Fibroblast of lung (primary cell): ENCODE measurements at places on chromosomes 6 and 20.

GRCh38 chr20:58651946-58652605 is 993 bp downstream of the STX16 start:
- H3K4me3 ChIP-seq, result peak overlapping the region; percentile 100
- H3K36me3 ChIP-seq, result no peaks in the 10 kb centered on the region
- peak; percentile 85 for DNase-seq
- H3K27ac ChIP-seq, result peak overlapping the region; percentile 91
- H3K4me1 ChIP-seq, result no peaks in the 10 kb centered on the region
- H3K27me3 ChIP-seq, result no peaks in the 10 kb centered on the region

DNA sequence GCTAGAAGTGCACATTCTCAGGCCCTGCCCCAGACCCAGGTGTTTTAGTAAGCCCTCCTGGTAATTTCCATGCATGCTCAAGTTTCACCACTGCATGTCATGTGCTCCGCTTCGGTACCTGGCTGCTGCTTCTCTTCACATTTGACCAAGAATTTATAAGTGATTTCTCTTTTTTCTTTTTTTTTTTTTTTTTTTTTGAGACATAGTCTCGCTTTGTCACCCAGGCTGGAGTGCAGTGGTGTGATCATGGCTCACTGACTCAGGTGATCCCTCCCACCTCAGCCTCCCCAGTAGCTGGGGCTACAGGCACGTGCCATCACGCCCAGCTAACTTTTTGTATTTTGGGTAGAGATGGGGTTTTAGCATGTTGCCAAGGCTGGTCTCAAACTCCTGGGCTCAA is 16.0 kb downstream of the TM9SF4 start:
- no peak overlapping the region for H3K4me3 ChIP-seq
- no peak for DNase-seq
- no peaks in the 10 kb centered on the region for H3K4me1 ChIP-seq
- no peaks in the 10 kb centered on the region for H3K27me3 ChIP-seq
- H3K36me3 ChIP-seq, result no peaks in the 10 kb centered on the region

- H3K4me1 ChIP-seq, result no peaks in the 10 kb centered on the region
- no peaks in the 10 kb centered on the region for H3K27me3 ChIP-seq
- DNase-seq, result no peak
- no peak overlapping the region for H3K27ac ChIP-seq
- no peaks in the 10 kb centered on the region for H3K36me3 ChIP-seq
- H3K4me3 ChIP-seq, result no peak overlapping the region
Observed at GRCh38 chr6:15027472-15027871, 218.4 kb upstream of the JARID2 start.

DNA sequence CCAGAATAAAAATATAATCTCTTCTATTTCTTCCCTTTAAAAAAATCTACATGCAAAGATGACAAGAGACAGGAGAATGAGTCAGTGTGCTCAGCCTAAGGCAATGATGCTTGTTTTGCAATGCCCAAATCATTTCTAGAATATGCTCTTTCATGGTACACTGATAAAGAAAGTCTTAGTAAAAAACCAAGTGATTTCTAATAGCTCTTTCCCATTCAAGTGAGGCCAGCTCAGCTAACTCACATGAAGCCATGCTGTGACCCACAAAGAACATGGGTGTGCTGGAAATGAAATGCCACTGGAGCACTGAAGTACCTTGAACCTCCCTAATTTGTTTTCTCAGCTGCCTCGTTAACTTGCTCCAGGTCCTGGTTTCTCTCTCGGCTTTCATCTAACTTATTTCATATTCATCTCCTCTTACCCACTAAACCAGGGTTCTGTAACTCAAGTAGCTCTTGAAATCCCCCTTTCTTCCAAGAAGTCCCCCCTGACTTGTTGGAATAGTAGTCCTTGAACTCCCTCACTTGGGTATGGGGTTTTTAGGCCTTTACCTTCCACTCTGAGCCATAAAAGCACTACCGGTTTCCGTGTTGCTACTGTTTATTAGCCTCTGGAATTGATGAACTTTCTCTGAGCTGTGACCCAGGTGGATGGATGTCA is 92.7 kb downstream of the IRF4 start:
- H3K27ac ChIP-seq, result no peak overlapping the region
- no peaks in the 10 kb centered on the region for H3K27me3 ChIP-seq
- no peaks in the 10 kb centered on the region for H3K4me1 ChIP-seq
- peaks cover 2% of the 10 kb centered on the region for H3K36me3 ChIP-seq
- no peak overlapping the region for H3K4me3 ChIP-seq
- no peak for DNase-seq

GRCh38 chr6:26275663-26276062 is 89.3 kb upstream of the BTN3A2 start:
- no peaks in the 10 kb centered on the region for H3K36me3 ChIP-seq
- no peak overlapping the region for H3K4me3 ChIP-seq
- no peak overlapping the region for H3K27ac ChIP-seq
- H3K4me1 ChIP-seq, result peaks cover 2% of the 10 kb centered on the region

DNA sequence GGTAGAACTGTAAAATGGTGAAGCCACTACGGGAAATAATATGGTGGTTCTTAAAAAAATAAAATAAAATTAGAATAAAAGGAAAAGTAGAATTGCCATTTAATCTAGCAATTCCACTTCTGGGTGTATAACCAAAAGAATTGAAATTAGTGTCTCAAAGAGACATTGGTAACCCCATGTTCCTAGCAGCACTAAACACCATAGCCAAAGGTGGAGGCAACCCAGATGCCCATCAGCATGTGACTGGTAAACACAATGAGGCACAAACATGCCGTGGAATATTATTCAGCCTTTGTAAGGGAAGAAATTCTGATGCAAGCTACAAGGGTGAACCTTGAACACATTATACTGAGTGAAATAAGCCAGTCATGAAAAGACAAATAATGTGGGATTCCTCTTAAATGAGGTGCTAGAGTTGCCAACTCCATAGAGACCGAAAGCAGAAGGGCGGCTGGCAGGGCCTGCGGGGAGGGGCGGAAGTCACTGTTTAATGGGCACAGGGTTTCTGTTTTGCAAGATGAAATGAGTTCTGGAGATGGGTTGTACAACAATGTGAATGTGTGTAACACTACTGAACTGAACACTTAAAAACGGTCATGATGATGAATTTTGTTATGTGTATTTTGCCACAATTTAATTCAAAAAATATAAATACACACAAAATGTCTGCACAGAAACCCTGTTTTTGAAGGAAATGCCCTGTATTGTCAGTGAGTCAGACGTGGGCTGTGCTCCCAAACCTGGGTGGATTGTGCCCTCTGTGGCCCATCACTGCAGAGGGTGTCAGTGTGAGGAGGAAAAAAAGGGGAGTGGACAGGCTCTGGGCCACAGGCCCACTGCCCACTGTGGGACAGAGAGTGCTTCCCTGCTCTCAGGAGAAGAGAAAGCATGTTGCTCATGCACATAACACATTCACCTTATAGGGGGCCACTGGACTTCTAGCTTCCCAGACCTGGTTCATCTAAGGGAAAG is 49.6 kb upstream of the CD93 start:
- no peak for DNase-seq
- no peak overlapping the region for H3K27ac ChIP-seq
- H3K4me1 ChIP-seq, result no peaks in the 10 kb centered on the region

DNA sequence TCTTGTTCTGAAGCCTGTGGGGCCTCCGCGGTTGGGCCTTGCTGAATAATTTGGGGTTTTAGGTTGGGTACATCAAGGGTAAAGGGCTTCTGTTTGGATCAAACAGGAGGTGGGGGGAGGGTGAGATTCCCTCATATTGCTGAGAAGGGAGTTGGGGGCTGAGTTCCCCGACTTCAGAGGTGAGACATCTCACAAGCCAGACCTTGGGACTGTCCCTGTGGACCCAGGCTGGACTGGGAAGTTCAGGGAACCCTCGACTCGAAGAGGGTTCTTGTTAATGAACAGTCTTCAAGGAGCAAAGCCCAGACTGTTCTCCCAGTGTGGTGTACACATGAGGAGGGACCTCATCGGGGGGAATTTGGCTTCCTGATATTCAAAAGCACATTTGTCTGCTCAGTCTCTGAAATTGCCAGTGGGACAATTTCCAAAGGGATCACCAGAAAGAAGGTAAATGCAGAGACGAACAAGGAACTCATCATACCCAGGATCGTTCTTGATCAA is 118.5 kb downstream of the SYCP2 start:
- no peaks in the 10 kb centered on the region for H3K4me1 ChIP-seq
- no peak overlapping the region for H3K4me3 ChIP-seq
- H3K36me3 ChIP-seq, result no peaks in the 10 kb centered on the region
- DNase-seq, result no peak

DNA sequence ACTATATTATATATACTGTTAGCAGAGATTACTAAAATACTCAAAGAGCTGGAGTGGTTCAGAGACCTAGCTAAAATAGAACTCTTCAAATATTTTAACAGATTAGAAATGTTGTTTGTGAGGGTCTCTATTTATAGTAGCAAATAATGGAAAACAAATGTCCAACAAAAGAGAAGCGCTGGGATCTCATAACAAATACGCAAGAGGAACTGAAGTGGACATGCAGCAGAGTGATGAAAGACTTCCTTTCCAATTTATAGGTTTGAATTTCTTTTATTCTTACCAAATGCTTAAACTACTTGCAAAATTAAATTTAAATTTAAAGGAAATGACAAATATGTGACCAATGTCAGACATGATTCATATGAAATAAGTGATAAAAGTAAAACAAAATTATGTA is 49.9 kb downstream of the PIGU start:
- no peak overlapping the region for H3K27ac ChIP-seq
- H3K4me3 ChIP-seq, result no peak overlapping the region
- no peaks in the 10 kb centered on the region for H3K36me3 ChIP-seq
- no peaks in the 10 kb centered on the region for H3K27me3 ChIP-seq

DNA sequence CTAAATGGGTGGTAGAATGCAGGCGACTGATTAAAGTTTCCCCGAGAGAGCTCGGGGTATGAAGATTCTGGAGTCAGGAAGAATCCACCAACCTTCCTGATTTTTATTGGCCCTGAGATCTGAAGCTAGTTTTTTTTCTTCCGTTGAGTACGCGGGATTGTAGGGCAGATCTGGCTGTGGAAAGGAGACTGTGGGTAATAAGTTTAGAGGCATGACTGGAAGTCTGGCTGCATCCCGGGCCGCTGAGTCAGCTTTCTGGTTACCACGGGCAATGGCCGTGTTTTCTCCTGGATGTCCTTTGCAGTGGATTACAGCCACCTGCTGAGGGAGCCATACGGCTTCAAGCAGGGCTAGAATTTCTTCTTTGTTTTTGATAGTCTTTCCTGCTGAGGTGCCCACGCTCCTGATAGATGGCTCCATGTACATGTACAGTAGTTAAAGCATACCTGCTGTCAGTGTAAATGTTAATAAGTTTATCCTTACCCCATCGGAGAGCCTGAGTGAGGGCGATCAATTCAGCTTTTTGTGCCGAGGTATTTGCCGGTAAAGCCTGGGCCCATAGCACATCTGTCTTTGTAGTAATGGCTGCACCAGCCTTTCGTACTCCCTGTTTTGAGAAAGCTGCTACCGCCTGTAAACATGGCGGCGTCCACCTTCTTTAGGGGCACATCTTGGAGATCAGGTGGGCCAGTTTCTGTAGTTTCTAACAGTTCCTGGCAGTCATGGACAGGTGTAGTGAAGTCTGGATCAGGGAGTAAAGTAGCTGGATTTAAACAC is 154.0 kb downstream of the TRIM27 start:
- DNase-seq, result peak; percentile 51
- H3K27ac ChIP-seq, result no peak overlapping the region
- no peaks in the 10 kb centered on the region for H3K4me1 ChIP-seq
- no peaks in the 10 kb centered on the region for H3K36me3 ChIP-seq
- H3K27me3 ChIP-seq, result peaks cover 34% of the 10 kb centered on the region
- H3K4me3 ChIP-seq, result no peak overlapping the region

- H3K4me1 ChIP-seq, result peaks cover 21% of the 10 kb centered on the region
- H3K4me3 ChIP-seq, result peak overlapping the region; percentile 11
- peak; percentile 86 for DNase-seq
- H3K27me3 ChIP-seq, result no peaks in the 10 kb centered on the region
- peak overlapping the region; percentile 70 for H3K27ac ChIP-seq
- H3K36me3 ChIP-seq, result no peaks in the 10 kb centered on the region
Observed at GRCh38 chr6:38262609-38263008, 377.1 kb downstream of the BTBD9 start.

GRCh38 chr20:17625246-17626051 is 55.6 kb downstream of the DSTN start:
- no peak for DNase-seq
- H3K27me3 ChIP-seq, result no peaks in the 10 kb centered on the region
- H3K4me1 ChIP-seq, result no peaks in the 10 kb centered on the region
- H3K4me3 ChIP-seq, result no peak overlapping the region
- no peak overlapping the region for H3K27ac ChIP-seq

- peaks cover 32% of the 10 kb centered on the region for H3K27me3 ChIP-seq
- H3K4me1 ChIP-seq, result no peaks in the 10 kb centered on the region
- peak overlapping the region; percentile 20 for H3K4me3 ChIP-seq
- peaks cover 10% of the 10 kb centered on the region for H3K36me3 ChIP-seq
- DNase-seq, result peak; percentile 16
Observed at GRCh38 chr6:44297063-44298038, 15.8 kb downstream of the AARS2 start.

DNA sequence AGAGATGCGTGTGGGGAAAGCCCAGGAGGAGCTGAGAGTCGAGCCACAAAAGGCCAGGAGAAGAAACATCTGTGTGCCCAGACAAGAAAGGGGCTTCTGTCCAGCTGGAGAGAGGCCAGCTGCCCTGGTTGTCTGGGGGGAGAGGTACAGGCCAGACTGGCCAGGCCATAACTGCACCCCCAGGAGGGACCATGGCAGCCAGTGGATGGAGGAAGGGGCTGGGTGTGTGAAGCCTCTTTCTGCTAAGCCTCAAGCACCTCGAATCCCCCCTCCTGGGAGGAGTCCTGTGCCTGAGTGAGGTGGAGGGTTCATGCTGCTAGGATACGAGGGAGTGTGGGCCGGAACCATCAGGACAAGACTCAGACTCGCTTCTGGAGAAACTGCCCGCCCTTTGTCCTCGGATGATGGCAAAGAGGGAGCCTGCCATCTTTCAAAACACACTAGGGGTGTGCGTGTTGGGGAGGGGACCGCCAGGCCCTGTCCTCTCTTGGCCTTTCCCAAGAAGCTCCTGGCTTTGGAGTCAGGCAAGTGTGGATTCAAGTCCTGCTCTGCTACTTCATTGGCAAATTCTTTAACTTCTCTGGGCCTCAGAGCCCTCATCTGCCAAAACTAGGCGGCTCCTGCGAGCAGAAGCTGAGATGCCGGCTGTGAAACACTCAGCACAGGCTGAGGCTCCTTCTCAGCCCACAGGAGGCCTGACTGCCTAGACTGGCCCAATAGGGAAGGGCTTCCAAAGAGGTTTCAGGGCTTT is 90.3 kb downstream of the ASXL1 start:
- no peaks in the 10 kb centered on the region for H3K27me3 ChIP-seq
- DNase-seq, result no peak
- no peak overlapping the region for H3K4me3 ChIP-seq
- H3K36me3 ChIP-seq, result peaks cover 23% of the 10 kb centered on the region
- no peaks in the 10 kb centered on the region for H3K4me1 ChIP-seq
- H3K27ac ChIP-seq, result no peak overlapping the region

DNA sequence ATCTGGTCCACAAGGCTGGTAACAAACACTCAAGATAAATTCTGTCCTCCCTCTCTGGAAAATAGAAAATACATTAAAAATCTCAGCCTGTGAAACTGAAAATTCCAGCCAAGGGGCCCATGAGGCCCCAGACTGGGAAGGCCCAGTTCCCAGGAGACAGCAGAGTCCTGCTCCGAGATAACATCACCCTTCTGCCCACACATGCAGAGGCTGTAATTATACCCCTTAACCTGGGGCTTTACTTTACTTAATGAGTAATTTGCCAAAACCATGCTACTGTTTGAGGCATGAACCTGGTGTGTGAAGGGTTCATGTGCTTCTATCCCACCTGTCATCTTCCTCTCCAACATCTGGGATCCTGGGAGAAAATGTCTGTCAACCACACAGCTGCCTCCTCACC is 398.9 kb upstream of the SULF2 start:
- no peak for DNase-seq
- H3K27ac ChIP-seq, result no peak overlapping the region
- no peaks in the 10 kb centered on the region for H3K36me3 ChIP-seq
- no peak overlapping the region for H3K4me3 ChIP-seq
- H3K4me1 ChIP-seq, result no peaks in the 10 kb centered on the region
